ENCODE measurements at places on chromosomes 2 and 18.

- no peak for DNase-seq
Measured at GRCh38 chr18:78774741-78775141, 204.9 kb upstream of the SALL3 start.

- no peak for DNase-seq
Measured at GRCh38 chr2:200360364-200360763, 53.9 kb downstream of the SPATS2L start.

DNA sequence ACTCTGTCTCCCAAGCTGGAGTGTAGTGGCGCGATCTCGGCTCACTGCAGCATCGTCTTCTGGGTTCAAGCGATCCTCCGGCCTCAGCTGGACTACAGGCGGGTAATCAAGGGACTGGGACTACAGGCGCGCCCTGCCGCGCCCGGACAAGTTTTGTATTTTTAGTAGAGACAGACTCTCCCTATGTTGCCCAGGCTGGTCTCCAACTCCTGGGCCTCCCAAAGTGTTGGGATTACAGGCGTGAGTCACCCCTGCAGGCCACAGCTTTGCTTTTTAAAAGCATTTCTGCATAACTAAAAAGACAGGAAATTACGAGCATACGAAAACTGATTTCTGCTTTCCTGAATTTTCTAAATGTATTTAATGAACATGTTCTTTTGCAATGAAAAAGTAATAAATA, 916 bp upstream of the OSBPL1A start:
- no peak for DNase-seq

DNA sequence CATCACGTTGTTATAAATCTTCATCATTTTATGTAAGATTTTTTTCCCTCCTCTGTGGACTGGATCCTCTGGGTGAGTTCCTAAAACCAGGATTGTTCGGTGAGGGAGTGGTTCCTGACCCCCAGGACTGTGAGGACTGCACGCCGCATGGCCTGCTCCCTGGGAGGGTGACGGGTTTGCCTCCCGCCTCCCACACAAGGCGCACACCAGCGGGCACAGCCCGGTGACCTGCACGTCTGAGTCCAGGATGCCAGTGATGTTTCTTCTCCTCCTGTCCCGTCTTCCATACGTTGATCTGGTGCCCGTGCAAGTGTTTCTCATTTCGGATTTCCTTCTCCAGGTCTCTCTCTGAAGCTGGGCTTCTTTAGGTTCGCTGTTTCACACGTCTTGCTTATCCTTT, 27.1 kb downstream of the CTDP1 start:
- DNase-seq: no peak

- no peak for DNase-seq
Measured at GRCh38 chr2:222862106-222862908, 1.5 kb downstream of the ACSL3 start.

- DNase-seq: no peak
Measured at GRCh38 chr2:10220902-10221391, 81.8 kb upstream of the HPCAL1 start.

DNA sequence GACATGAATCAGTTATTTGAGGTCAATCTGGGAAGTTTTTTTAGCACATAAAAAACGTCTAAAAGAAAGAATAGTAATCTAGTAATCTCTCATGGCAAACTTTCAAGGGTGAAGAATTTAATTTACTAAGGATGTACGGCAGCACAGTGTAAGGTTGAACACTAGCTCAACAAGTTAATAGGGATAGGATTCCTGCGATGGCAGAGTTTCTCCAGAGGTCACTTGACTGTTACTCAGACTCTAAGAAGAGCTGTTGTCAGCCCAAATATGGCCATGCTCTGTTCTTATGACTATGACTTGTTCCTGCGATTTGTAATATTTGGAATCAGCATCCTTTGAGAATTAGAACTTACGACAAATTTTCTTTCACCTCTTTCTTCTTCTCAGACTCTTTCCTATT, 553.3 kb upstream of the TNP1 start:
- DNase-seq: no peak

DNA sequence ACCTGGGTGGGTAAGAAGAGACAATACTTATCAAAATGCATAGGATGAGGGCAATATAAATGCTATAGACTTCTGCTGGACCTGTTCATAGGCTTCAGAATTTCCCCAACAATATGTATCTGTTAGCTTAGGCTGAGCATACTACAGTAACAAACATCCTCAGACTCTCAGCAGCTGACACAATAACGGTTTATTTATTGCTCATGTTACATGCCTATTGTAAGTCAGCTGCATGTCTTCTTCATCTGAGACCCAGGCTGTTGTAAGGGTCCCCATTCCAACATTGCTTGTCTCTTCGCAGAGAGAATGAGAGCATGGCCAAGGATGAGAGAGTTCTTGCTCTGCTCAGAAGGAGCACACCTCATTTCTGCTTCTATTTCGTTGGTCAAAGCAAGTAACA, 150.7 kb downstream of the TMEM200C start:
- no peak for DNase-seq
